ENCODE measurements at places on chromosomes 4 and X. TPM values are rescaled to one million over a fixed set of nuclear protein-coding genes. Genes with fewer than 3 reads are reported as not detected.
A peak's percentile ranks its signal among the peaks of the same experiment; 100 is the strongest.

Gene TACR3
- not detected for total RNA-seq

Gene HAND2
- total RNA-seq: not detected

- H3K36me3 ChIP-seq: peaks cover 13% of the 10 kb centered on the region
- H3K27me3 ChIP-seq: no peaks in the 10 kb centered on the region
- no peaks in the 10 kb centered on the region for H3K4me1 ChIP-seq
- DNase-seq: no peak
- H3K4me3 ChIP-seq: no peak overlapping the region
These were observed 87.1 kb downstream of the TSPAN5 start for GRCh38 chr4:98571161-98571786.

DNA sequence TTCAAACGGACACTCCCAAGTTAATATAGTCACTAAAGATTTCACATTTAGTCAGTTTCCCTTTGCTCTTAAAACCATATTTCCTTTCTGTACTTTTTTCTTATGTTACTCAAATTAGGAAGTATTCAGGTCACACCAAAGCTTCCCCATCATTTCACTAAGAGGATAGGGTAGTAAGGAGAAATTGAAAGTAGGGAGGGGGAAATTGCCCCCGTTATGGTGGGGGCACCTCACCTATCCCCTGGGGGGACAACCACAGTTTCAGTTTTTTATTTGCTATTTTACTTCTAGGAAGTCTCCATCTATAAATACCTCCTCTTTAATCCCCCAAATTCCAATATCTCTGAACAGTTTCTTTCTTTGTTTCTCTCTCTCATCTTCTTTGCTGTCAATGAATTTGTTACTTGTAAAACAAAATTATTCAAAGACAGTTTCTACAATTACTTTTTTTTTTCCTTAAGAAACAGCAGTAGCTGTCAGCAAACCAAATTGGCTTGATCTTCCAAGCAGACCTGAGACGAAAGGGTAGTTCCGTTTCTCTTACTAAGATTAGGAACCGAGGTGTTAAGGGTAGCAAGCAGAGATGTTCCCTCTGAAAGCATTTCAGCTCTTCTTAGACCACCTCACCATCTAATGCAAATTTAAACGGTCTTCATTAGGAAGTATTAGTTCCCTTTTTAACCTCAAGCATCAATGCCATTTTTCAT lies 160.2 kb upstream of the KLF3 start:
- H3K36me3 ChIP-seq: no peaks in the 10 kb centered on the region
- H3K27me3 ChIP-seq: peaks cover 7% of the 10 kb centered on the region
- H3K4me1 ChIP-seq: peaks cover 13% of the 10 kb centered on the region
- no peak overlapping the region for H3K4me3 ChIP-seq
- DNase-seq: no peak

- no peaks in the 10 kb centered on the region for H3K27me3 ChIP-seq
- no peaks in the 10 kb centered on the region for H3K4me1 ChIP-seq
- H3K27ac ChIP-seq: no peak overlapping the region
- no peaks in the 10 kb centered on the region for H3K36me3 ChIP-seq
These were observed 79.7 kb downstream of the SHROOM2 start for GRCh38 chrX:9865804-9866472.

- peak; percentile 37 for DNase-seq
- H3K27ac ChIP-seq: peak overlapping the region; percentile 74
- no peaks in the 10 kb centered on the region for H3K27me3 ChIP-seq
- H3K4me3 ChIP-seq: peak overlapping the region; percentile 83
- H3K36me3 ChIP-seq: no peaks in the 10 kb centered on the region
These were observed 6.0 kb downstream of the GAGE10 start for GRCh38 chrX:49309401-49309981.

Gene GC
- not detected for total RNA-seq

GRCh38 chr4:174318829-174319764 lies 35.4 kb downstream of the CEP44 start:
- DNase-seq: peak; percentile 40
- no peak overlapping the region for H3K4me3 ChIP-seq
- H3K4me1 ChIP-seq: no peaks in the 10 kb centered on the region
- peaks cover 16% of the 10 kb centered on the region for H3K36me3 ChIP-seq
- H3K27me3 ChIP-seq: no peaks in the 10 kb centered on the region

- no peaks in the 10 kb centered on the region for H3K4me1 ChIP-seq
- no peak overlapping the region for H3K4me3 ChIP-seq
- no peaks in the 10 kb centered on the region for H3K36me3 ChIP-seq
- DNase-seq: no peak
These were observed 315.9 kb downstream of the LDB2 start for GRCh38 chr4:16582526-16582925.

Gene SMIM20
- total RNA-seq: 7.4 TPM

- H3K27me3 ChIP-seq: peaks cover 3% of the 10 kb centered on the region
- no peaks in the 10 kb centered on the region for H3K4me1 ChIP-seq
- DNase-seq: no peak
- no peak overlapping the region for H3K4me3 ChIP-seq
- no peak overlapping the region for H3K27ac ChIP-seq
These were observed 11.4 kb upstream of the TAPT1 start for GRCh38 chr4:16237715-16238114.

Gene TMEM31
- total RNA-seq: not detected

Gene BMX
- total RNA-seq: not detected

DNA sequence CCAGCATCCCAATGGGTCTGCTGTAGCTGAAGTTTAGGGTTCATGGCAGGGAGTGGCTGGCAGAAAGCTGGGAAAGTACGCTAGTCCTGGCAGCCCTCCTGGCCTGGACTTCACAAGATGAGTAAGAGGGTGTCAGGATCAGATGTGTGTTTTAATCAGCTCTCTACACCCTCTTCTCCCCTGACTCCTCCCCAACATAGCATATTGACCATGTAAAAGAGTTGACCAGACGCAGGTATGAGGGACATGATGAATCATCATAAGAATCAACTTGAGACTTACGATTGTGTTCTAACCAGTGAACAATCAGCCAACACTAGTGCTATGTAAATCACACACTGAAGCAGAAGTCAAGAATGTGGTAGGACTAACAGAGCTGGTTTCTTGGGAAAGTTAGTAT lies 5.3 kb downstream of the SOWAHB start:
- H3K36me3 ChIP-seq: no peaks in the 10 kb centered on the region
- peaks cover 36% of the 10 kb centered on the region for H3K27me3 ChIP-seq
- peaks cover 9% of the 10 kb centered on the region for H3K4me1 ChIP-seq
- DNase-seq: no peak
- H3K27ac ChIP-seq: no peak overlapping the region

GRCh38 chr4:78737035-78737434 lies 39.1 kb upstream of the BMP2K start:
- H3K4me3 ChIP-seq: no peak overlapping the region
- DNase-seq: no peak
- H3K36me3 ChIP-seq: no peaks in the 10 kb centered on the region
- no peaks in the 10 kb centered on the region for H3K27me3 ChIP-seq

Gene ETNPPL
- not detected for total RNA-seq

GRCh38 chr4:151266497-151266896 lies 10.5 kb upstream of the PRSS48 start:
- H3K27ac ChIP-seq: no peak overlapping the region
- no peak overlapping the region for H3K4me3 ChIP-seq

DNA sequence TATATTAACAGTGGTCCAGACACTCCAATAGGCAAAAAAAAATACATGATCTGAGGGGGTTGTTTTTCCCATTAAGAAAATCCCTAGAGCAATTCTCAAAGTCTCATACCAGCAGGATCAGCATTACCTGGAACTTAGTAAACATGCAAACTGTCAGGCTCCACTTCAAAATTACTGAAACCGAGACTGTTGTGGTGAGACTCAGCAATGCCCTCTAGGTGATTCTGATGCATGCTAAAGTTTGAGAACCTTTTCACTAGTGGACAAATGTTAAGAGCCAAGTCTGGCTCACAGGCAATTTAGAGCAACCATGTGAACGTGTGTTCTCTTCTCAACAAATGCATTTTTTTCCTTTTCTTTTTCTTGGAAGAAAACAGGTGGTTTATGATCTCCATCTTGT lies 30.2 kb downstream of the NEK1 start:
- no peaks in the 10 kb centered on the region for H3K4me1 ChIP-seq
- H3K36me3 ChIP-seq: peaks cover 26% of the 10 kb centered on the region
- H3K4me3 ChIP-seq: no peak overlapping the region
- H3K27ac ChIP-seq: no peak overlapping the region
- no peak for DNase-seq
- no peaks in the 10 kb centered on the region for H3K27me3 ChIP-seq

Gene SLC10A3
- total RNA-seq: 18.4 TPM

DNA sequence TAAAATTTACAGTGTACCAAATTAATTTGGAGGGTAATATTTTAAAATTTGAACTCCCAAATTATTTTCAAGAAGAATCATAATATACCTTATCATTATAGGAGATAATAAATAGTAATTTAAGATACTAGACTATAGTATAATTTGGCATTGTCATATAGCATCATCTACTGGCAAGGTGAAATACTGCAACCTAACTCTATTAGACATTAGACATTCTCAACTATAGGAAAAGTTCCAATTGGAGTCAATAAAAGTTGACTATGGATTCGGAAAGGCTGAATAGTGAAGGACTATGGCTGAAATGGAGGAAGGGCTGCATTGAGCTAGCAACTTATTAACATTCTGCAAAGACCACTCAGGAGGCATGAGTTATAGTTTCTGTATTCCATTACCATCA lies 113.0 kb downstream of the PRDM5 start:
- H3K36me3 ChIP-seq: no peaks in the 10 kb centered on the region
- no peak overlapping the region for H3K27ac ChIP-seq
- no peaks in the 10 kb centered on the region for H3K4me1 ChIP-seq
- H3K4me3 ChIP-seq: no peak overlapping the region
- DNase-seq: no peak

Gene BTK
- 2.7 TPM for total RNA-seq

- H3K27me3 ChIP-seq: no peaks in the 10 kb centered on the region
- no peaks in the 10 kb centered on the region for H3K36me3 ChIP-seq
- no peak overlapping the region for H3K27ac ChIP-seq
- no peak for DNase-seq
- no peaks in the 10 kb centered on the region for H3K4me1 ChIP-seq
These were observed 191.6 kb downstream of the VEGFC start for GRCh38 chr4:176601124-176601523.

Gene SLIT2
- not detected for total RNA-seq

Data from CD4-positive, CD25-positive, alpha-beta regulatory T cell (primary cell).